Heart left ventricle (tissue), 16 donors: ENCODE measurements at places on chromosomes 7 and 10. TPM values are rescaled to one million over a fixed set of nuclear protein-coding genes. Genes with fewer than 3 reads are reported as not detected.

The PNLIPRP3 gene
- not detected for total RNA-seq

- no peaks in the 10 kb centered on the region for H3K36me3 ChIP-seq
- no peak for DNase-seq
- H3K27ac ChIP-seq, result no peak overlapping the region
- H3K4me1 ChIP-seq, result no peaks in the 10 kb centered on the region
These were observed 31.7 kb upstream of the FAM204A start for GRCh38 chr10:118373786-118374185.

DNA sequence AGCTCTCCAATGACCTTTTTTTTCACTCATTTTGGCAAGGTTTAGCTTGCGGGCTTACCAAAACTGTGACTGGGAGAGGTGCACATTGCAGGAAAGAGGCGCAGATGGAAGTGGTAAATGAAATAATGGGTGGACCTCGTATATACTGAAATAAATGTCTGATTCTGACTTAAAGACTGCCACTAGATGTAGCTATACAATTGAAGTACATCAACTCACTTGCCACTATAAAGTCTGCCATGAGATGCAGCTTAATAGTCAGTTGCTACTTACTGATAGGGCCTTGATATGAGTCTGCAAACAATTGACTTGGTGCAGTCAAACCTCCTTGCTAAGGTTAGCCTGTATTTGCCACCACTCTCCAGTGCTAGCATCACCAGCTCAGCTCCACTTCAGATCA is 525.9 kb upstream of the MBL2 start:
- H3K36me3 ChIP-seq, result no peaks in the 10 kb centered on the region
- DNase-seq, result no peak
- H3K4me3 ChIP-seq, result no peak overlapping the region
- H3K27ac ChIP-seq, result no peak overlapping the region
- no peaks in the 10 kb centered on the region for H3K27me3 ChIP-seq
- H3K4me1 ChIP-seq, result no peaks in the 10 kb centered on the region

DNA sequence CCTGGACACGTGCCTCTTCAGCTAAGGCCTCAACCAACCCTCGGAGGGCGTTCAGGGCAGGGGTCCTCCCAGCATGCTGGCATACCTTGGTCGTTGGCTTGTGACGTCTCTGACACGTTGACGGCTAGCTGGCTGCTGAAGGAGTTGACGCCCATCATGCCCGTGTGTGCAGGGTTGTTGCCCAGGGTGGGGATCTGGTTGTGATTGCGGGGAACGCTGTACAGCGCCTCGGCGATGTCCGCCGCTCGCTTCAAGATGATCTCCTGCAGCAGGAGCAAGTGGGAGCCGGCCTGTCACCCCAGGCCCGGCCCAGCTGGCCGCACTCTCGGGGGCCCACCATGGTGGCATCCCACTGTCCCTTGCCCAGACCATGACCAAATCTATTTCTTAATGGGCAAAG is 122.0 kb downstream of the EBF3 start:
- no peak overlapping the region for H3K27ac ChIP-seq
- no peaks in the 10 kb centered on the region for H3K4me1 ChIP-seq
- H3K4me3 ChIP-seq, result no peak overlapping the region
- no peak for DNase-seq
- H3K27me3 ChIP-seq, result no peaks in the 10 kb centered on the region
- H3K36me3 ChIP-seq, result peaks cover 100% of the 10 kb centered on the region

The CALD1 gene
- total RNA-seq, result 89.6 TPM

- H3K27me3 ChIP-seq, result no peaks in the 10 kb centered on the region
- H3K4me1 ChIP-seq, result peaks cover 18% of the 10 kb centered on the region
- H3K4me3 ChIP-seq, result no peak overlapping the region
- DNase-seq, result no peak
These were observed 2.1 kb downstream of the PAXIP1 start for GRCh38 chr7:155000795-155001194.

DNA sequence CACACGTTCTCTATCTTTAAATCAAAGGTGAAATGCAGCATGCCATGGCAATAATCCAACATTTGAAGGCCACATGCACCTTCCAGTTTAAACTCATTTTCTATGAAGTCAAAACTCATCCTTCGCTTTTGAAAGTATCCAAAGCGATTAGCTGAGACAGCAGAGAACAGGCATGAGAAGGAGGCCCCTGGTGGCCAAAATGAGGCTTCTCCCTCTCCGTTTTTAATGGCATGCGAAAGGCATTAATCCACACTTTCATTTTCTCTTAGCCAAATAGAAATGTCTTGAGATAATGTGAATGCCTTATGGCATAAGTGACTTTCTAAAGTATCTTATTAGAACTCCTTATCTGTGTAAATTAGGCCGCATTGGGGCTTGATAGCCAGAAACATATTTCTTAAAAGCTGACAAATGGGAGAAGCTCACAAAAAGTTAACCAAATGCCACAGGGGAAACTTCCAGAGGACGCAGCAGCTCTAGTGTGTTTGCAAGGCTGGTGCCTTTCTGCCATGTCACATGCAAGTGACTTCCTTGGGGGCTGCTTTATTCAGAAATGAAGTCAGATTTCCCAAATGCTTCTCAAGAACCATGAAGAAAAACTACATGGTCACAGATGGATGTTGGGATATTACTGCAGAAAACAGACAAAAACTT is 1189.6 kb downstream of the SORCS1 start:
- H3K4me3 ChIP-seq, result peak overlapping the region; percentile 37
- H3K27ac ChIP-seq, result no peak overlapping the region
- no peaks in the 10 kb centered on the region for H3K36me3 ChIP-seq
- H3K4me1 ChIP-seq, result peaks cover 11% of the 10 kb centered on the region

DNA sequence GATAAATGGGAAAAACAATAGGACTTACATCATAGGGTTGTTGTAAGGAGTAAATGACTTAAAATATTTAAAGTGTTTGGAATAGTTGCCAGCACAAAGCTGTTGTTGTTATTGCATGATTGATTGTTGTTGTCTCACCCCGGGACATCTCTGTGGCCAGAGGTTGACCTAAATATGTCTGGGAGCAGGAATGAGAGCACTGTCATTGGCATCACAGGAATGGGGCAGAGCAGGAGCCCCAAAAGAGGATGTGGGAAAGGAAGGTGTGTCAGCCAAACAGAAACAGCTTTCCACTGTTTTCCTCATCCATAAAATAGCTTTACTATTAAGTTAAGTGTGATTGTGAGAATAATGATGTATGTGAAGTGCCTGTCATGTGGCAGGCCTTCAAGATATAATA is 121.6 kb downstream of the TMEM168 start:
- H3K27ac ChIP-seq, result no peak overlapping the region
- no peaks in the 10 kb centered on the region for H3K36me3 ChIP-seq

The LRRC4 gene
- 6.6 TPM for total RNA-seq

DNA sequence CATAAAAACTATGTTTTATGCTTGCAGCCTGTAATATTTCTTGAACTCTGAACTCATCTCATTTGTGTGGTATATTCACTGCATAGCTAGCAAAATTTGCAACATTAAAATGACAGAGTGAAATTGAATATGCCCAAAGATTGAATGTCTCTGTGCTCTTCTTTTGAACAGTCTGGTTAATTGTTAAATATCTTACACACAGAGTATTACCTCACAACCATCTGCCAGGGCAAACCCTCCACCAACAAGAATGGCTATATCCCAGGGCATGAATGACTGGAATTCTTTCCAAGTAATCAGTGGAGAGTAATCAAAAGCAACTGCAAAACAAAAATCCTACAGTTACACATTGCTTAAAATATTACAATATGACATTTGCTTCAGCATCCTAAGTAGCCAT is 76.9 kb downstream of the SLC13A1 start:
- H3K36me3 ChIP-seq, result no peaks in the 10 kb centered on the region
- no peak overlapping the region for H3K4me3 ChIP-seq
- no peaks in the 10 kb centered on the region for H3K27me3 ChIP-seq
- H3K4me1 ChIP-seq, result no peaks in the 10 kb centered on the region
- no peak overlapping the region for H3K27ac ChIP-seq
- DNase-seq, result no peak

DNA sequence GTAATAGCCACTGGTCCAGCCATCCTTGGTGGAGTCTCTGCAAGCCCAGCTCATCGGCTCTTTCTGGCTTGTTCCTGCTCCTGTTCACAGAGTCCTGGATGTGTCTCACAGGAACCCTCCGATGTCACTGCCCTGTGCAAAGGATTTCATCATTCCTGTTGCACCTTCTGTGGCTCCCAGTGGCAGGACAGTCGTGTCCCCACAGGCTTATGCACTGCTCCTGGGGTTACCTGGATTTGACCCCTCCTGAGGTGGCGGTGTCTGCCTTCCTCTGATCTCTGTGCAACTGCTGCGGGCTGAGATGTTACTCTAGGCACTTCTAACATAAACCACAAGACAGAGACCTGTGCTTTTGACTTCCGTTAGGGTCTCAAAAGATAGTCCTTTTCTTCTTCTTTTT is 30.6 kb downstream of the APBB1IP start:
- no peak for DNase-seq
- H3K36me3 ChIP-seq, result no peaks in the 10 kb centered on the region
- no peaks in the 10 kb centered on the region for H3K4me1 ChIP-seq
- H3K4me3 ChIP-seq, result no peak overlapping the region
- H3K27ac ChIP-seq, result peak overlapping the region; percentile 5

The POM121L12 gene
- not detected for total RNA-seq

- H3K27me3 ChIP-seq, result no peaks in the 10 kb centered on the region
- no peak overlapping the region for H3K4me3 ChIP-seq
- H3K4me1 ChIP-seq, result no peaks in the 10 kb centered on the region
- no peak overlapping the region for H3K27ac ChIP-seq
These were observed 516.9 kb upstream of the LRRN3 start for GRCh38 chr7:110573862-110574528.

- peak overlapping the region; percentile 71 for H3K27ac ChIP-seq
- H3K27me3 ChIP-seq, result no peaks in the 10 kb centered on the region
- H3K36me3 ChIP-seq, result peaks cover 56% of the 10 kb centered on the region
- no peak for DNase-seq
- no peak overlapping the region for H3K4me3 ChIP-seq
These were observed 7.3 kb downstream of the TRIM8 start for GRCh38 chr10:102651455-102652169.

DNA sequence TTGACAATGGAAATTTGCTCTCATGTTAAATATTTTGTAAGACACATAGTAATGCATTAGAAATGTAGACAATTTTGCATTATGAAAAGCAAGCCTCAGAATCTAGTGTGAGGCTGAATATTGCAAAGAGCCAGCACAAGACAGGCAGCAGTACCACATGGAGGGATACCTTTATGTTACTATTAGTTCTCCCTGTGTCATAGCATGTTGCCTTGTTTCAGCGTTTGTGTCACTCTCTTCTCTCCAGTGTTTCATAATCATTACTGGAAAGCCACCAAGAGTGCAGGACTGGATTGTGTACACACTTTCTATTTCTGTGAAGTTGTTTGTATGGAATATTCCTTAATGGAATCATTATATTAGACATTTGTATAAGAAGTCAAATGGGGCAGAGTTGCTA is 8.5 kb downstream of the AHR start:
- H3K27ac ChIP-seq, result peak overlapping the region; percentile 51
- H3K36me3 ChIP-seq, result no peaks in the 10 kb centered on the region
- no peak for DNase-seq
- H3K27me3 ChIP-seq, result no peaks in the 10 kb centered on the region
- peaks cover 52% of the 10 kb centered on the region for H3K4me1 ChIP-seq

- H3K27ac ChIP-seq, result no peak overlapping the region
- no peaks in the 10 kb centered on the region for H3K36me3 ChIP-seq
- H3K4me1 ChIP-seq, result peaks cover 35% of the 10 kb centered on the region
- peak; percentile 58 for DNase-seq
These were observed 94.1 kb downstream of the PIP4K2A start for GRCh38 chr10:22620140-22620857.

The AKR1B1 gene
- 97.0 TPM for total RNA-seq

DNA sequence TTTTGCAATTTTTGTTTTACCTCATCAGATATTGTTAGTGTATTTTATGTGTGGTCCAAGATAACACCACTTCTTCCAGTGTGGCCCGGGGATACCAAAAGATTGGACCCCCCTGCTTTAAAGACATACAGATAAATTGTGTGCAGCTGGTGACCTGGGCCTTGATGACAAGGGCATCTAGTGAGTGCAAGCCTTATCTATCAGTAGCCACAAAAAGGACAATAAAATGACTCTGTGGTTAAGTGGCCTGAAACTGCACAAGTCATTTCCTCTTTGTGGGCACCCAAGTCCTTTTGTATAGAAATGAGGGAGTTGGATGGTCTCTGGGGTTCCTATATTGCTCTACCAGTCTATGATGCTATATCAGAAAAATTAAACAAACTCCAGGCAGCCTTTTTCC is 98.1 kb downstream of the PARD3 start:
- no peaks in the 10 kb centered on the region for H3K27me3 ChIP-seq
- no peak overlapping the region for H3K4me3 ChIP-seq
- DNase-seq, result no peak
- no peaks in the 10 kb centered on the region for H3K36me3 ChIP-seq

The TMEM176A gene
- 11.7 TPM for total RNA-seq

The LIPN gene
- not detected for total RNA-seq

DNA sequence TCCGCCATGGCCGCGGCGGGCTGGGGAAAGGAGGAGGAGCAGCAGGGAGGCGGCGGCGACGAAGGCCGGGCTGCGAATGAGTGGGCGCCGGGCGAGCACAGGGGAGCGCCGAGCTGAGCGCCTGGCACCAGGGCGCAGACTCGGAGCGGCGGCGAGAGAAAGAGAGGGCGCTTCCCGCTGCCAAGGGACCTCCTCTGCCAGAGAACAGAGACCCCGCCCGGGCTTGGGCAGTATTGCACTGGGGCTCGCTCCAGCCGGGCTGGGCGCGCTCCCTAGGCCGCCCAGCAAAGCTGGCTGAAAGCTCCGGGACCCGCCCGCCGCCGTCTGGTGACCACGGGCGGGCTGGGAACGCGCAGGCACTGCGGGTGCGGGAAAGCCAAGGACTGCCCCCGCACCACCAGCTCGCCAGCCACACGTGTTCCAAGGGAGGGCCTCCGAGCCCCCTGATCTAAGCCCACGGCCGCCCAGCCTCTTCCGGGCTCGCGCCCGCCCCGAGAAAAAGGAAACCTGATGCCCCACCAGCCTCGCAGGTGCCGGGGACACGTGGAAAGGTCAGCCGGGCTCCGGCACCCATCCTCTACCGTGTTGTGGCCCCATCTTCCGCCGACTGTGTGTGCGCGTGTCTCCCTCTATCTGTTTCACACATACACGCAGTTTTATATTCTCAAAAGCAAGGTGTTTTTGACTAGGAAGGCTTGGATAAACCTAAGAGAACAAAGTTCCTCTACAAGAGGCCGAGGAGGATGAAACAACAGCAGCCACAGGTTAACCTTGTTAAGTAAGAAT is at the start of gene CCDC6:
Gene CCDC6, minus strand, starts transcription at position 140 of the 786 bp plus-strand sequence. Its CDS starts 132 bp downstream, at position 8.
- H3K4me3 ChIP-seq, result peak within 1 kb of the TSS; percentile 94
- H3K4me1 ChIP-seq, result peaks cover 33% of the 10 kb centered on the region
- no peaks in the 10 kb centered on the region for H3K27me3 ChIP-seq
- H3K27ac ChIP-seq, result peak within 1 kb of the TSS; percentile 91
- H3K36me3 ChIP-seq, result no peaks in the 10 kb centered on the region
- peak; percentile 96 for DNase-seq

The EVX1 gene
- not detected for total RNA-seq

GRCh38 chr10:117217196-117217761 is 20.0 kb downstream of the KCNK18 start:
- peaks cover 51% of the 10 kb centered on the region for H3K27me3 ChIP-seq
- H3K36me3 ChIP-seq, result no peaks in the 10 kb centered on the region
- peak overlapping the region; percentile 9 for H3K4me3 ChIP-seq
- H3K27ac ChIP-seq, result no peak overlapping the region
- H3K4me1 ChIP-seq, result peaks cover 6% of the 10 kb centered on the region

GRCh38 chr10:71239946-71240795 is 27.8 kb downstream of the UNC5B start:
- peak; percentile 78 for DNase-seq
- H3K27me3 ChIP-seq, result no peaks in the 10 kb centered on the region
- no peaks in the 10 kb centered on the region for H3K36me3 ChIP-seq
- no peak overlapping the region for H3K27ac ChIP-seq

- no peak overlapping the region for H3K4me3 ChIP-seq
- no peaks in the 10 kb centered on the region for H3K27me3 ChIP-seq
- no peak overlapping the region for H3K27ac ChIP-seq
- no peaks in the 10 kb centered on the region for H3K36me3 ChIP-seq
- no peaks in the 10 kb centered on the region for H3K4me1 ChIP-seq
These were observed 248.8 kb upstream of the PTN start for GRCh38 chr7:137592232-137592896.

The LRMDA gene
- total RNA-seq, result 11.1 TPM
